ENCODE measurements at places on chromosomes 11 and 22. TPM values are rescaled to one million over a fixed set of nuclear protein-coding genes. Genes with fewer than 3 reads are reported as not detected.
A peak's percentile ranks its signal among the peaks of the same experiment; 100 is the strongest.

Gene SNX15
- 19.2 TPM for total RNA-seq

DNA sequence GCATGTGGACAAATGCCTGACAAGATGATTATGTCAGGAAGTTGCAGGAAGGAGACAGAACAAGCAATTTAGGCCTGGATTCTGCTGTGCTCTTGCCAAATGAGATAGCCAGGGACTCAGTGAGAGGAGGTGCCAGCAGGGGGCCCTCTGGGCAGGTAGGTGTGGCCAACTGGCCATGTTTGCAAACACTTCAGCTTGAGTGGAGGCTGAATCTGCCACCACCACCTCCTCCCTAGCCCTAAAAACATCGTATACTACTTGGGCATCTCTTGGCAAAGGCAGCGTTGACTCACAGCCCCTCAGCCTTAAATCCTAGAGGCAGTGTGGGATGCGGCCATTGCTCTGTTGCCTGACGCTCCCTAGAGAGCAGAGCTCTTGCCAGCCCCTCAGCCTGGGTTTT, 95.1 kb upstream of the PLET1 start:
- DNase-seq: no peak

DNA sequence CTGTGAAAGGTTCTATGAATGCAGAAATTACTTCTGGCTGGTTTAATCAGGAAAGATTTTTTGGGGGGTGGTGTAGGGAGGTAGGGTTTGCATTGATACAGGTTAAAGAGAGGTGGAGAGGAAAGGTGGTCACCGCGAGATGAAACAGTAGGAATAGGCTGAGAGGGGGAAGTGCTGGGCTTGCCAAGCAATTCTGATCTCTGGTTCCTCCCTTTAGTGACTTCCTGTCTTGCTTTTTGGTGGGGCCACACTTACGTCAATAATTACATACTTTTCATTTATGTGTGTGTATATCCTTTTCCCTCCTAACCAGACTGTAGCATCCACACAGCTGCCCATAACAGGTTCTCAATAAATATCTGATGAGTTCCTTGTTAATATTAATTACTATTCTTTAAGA, 120.0 kb downstream of the CTNND1 start:
- no peak for DNase-seq

DNA sequence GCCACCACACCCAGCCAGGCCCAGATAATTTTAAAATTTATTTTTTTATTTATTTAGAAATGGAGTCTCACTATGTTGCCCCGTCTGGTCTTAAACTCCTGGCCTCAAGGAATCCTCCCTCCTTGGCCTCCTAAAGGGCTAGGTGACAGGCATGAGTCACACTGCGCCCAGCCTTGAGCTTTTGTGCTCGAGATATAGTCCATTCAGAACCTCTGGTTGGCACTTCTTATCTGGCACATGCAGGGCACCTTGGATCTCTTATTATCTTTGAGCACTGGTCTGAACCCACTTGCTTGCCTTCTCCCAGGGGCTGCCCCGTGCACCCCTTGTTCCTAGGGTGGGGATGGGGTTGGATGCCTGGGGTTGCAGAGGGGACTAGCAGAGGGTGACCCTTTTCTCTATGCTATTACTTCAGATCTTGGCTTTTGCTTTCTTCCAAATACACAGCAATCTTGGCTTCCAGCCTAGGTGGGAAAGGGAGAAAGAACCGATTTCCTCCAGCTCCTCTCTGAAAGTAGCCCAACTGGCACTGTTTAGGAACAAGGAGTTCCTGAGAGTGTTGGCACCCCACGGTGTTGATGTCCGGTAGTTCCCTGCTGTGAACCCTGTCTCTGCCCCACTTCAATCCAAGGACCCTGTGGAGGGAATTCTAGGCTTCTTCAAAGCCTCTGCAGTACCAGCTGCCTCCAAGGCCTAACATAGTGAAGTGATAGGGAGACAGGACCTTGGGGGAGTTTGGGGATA, 1.3 kb upstream of the SLC3A2 start:
- no peak for DNase-seq

- no peak for DNase-seq
Observed at GRCh38 chr11:65334696-65335295, 1.1 kb downstream of the DPF2 start.

DNA sequence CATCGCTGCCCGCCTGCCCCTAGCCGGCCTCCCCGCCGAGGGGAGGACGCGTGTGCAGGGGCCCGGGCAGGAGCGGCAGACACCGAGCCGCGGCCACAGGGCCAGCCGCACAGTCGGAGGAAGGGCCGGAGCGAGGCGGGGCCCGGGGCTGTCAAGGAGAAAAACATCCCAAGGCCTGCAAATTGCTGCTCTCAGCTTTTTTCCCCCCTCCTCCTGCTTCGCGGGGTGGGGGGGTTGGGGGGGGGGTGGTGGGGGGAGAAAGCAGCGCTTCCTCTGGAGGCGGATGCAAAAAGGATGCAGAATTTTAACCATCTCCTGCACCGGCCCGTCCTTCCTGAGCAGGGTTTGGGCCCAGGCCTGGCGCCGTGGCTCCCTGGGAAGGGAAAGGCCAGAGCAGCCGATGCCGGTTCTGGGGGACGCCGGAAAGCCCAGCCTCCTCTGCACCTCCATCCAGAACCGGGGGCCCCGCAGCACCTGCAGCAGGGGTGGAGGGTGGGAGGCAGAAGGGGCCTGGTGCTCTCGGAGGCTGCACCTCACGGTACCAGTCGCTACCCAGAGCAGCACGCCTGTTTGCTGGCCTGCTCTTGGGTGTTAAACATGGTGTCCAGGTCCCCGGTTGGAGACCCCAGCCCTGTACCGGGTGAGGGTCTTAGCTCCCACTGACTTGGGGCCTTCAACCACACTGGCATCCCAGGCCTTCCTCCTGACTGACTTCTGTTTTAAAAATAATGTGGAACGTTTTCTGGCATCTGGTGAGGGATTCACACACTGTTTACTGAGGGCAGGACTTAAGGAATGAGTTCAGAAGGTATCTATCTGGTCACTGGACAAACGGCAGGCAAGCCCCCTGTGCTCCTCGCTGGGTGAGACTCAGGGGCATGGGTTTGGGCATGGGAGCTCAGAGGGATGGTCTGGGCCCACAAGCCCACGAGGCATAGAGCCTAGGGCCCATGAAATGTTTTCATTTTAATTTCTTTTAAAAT, 77.4 kb upstream of the WNT7B start:
- no peak for DNase-seq

Gene GGTLC2
- total RNA-seq: 0.31 TPM

GRCh38 chr22:50548921-50549790, 3.5 kb downstream of the KLHDC7B start:
- no peak for DNase-seq

- no peak for DNase-seq
Observed at GRCh38 chr11:117900720-117901440, 24.4 kb upstream of the FXYD6 start.

DNA sequence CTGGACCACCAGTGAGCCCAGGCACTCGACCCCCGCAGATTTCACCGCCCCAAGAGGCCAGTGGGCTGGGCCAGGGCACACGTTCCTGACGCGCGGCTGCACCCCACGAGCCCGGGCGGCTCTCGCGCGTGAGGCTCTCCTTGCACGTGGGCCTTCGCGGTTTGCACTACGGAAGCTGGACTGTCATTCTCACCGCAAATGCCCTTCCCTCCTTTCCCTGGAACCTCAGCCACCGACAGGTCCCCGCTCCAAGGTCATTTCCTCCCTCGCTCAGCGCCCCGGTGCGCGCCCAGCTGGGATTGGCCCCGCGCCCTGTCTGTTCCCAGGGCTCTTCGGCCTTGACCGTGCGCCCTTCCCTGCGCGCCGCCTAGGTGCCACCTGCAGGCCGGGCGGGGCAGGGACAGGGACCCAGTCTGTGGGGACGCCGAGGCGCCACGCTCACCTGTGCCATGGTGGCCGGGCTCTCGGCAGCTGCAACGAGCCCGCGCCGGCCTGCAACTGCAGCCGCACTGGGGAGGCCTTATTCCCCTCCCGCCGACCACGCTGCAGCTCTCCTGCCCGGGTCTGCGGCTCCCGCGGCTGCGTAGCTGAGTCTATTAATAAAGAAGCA, 2.1 kb upstream of the CPT1A start:
- peak; percentile 56 for DNase-seq

DNA sequence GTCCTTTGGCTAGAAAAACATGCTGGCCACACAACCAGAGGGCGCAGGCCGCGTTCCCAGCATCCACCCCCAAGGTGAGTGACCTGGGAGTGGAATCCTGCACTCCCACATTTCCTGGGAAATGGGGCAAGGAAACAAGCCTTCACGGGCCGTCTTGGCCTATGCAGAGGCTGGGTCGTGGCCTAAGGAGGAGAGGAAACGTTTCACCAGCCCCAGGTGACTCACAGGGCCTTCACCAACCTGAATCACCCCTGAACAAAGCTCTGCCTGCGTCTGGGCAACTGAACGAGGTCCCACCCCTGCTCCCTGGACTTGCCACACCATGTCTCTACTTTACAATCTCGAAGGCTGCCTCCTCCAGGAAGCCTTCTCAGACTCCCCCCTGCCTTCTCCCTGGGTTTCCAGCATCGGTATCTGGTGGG, 13.2 kb downstream of the MYH9 start:
- no peak for DNase-seq

DNA sequence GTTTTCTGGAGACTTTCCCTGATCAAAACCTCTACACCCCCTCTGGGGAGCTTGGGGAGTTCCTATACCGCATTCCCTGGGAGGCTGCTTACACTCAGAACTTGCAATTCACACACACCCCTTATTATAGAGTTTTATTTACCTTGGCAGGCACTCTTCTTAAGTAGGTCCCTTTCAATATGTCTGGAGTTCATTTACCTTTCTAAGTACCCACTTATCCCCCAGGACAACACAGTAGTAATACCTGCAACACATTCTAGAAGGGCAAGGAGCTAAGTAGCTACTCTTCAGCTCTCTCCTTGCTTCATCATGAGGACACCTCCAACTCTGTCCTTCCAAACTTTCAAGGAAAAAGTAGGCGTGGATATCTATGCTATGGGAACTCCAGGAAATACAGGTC, 127.8 kb upstream of the ANO3 start:
- DNase-seq: no peak

- DNase-seq: no peak
Observed at GRCh38 chr11:114169821-114170220, 110.3 kb downstream of the ZBTB16 start.

GRCh38 chr11:282630-283360, 4.6 kb downstream of the NLRP6 start:
- DNase-seq: no peak

GRCh38 chr22:44938886-44939285, 70.9 kb downstream of the PHF21B start:
- DNase-seq: no peak

DNA sequence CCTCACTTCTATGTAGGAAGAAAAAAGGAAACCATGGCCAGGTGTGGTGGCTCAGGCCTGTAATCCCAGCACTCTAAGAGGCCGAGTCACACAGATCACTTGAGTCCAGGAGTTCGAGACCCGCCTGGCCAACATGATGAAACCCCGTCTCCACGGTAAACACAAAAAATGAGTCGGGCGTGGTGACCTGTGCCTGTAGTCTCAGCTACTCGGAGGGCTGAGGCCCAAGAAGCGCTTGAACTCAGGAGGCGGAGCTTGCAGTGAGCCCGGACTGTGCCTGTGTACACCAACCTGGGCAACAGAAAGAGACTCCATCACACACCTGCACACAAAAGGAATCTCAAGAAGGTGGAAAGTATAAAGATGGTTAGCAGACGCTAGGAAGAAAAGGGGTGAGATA, 17.7 kb downstream of the DEFB131B start:
- no peak for DNase-seq

GRCh38 chr22:42511401-42511891, 8.2 kb downstream of the RRP7A start:
- DNase-seq: no peak

Gene PELI3
- total RNA-seq: 17.3 TPM

Gene NNMT
- total RNA-seq: 2.3 TPM

Gene LRRC56
- 3.0 TPM for total RNA-seq

Gene DRD4
- 2.1 TPM for total RNA-seq

Gene MOV10L1
- total RNA-seq: 1.7 TPM

- DNase-seq: no peak
Observed at GRCh38 chr11:32381179-32381578, 54.2 kb downstream of the WT1 start.

DNA sequence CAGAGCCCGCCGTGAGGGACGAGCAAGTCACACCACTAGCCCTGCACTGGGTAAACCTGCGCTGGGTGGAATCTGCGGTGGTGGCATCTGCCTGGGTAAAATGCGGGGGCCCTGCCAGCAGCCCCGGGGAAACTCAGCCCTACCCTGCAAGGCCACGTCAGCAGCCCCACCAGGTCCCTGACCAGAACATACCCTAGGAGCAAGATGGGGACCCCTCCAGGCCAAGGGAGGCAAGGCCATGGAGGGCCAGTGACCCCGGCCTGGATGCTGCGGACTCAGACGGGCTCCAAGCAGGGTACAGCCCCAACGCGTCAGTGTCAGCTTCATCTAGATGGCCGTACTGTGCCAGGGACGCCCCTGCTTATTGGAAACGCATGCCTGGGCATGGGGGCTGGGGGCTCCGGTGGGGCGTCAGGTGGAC, 26.3 kb downstream of the TOLLIP start:
- no peak for DNase-seq

- no peak for DNase-seq
Observed at GRCh38 chr11:134466156-134466555, 54.1 kb upstream of the B3GAT1 start.

DNA sequence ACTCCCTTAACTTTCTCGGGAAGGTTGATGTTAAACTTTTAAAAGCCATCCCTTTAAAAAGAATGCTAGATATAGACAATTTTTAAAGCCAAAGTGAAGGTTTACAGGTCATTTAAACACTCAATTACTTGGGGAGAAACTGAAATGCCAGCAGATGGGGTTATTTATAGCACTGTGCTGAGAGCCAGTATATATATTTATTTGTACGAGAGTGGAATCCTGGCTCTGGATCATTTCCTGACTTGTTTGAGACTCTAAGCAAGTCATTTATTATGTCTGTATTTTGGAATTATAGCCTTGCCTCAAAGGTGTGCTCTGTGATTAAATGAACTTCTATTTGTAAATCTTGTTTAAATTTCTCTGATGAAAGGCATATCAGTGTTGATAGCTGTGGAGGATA, 6.8 kb upstream of the ZBED5 start:
- DNase-seq: no peak

Gene CASP1
- 2.7 TPM for total RNA-seq

- no peak for DNase-seq
Observed at GRCh38 chr22:48630848-48631247, 1196.8 kb downstream of the BRD1 start.

Gene TRIM22
- total RNA-seq: 52.1 TPM

DNA sequence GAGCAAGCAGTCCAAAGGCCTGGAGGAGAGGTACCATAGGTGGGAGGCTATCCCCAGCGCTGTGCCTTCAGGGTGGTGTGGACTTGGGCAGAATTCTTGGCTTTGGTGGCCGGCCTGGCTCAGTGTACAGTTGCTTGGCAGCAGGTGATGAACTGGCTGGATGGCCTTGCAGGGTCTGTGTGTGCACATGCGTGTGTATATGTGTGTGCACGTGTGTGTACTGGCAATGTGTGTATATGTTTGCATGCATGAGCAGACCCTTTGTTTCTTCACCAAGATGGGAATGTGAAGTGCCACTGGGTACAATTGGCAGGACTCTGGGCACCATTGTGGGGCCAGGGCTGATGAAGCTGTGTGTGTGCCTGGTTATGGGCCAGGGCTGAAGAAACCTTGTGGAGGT, 53.0 kb downstream of the CEP164 start:
- no peak for DNase-seq

All from mesothelial cell of epicardium (in vitro differentiated cells).